Tongue (tissue), 3 donors: ENCODE measurements at places on chromosomes 16 and 17. TPM values are rescaled to one million over a fixed set of nuclear protein-coding genes. Genes with fewer than 3 reads are reported as not detected.

- no peak for DNase-seq
Measured at GRCh38 chr17:47717979-47718621, 14.9 kb upstream of the TBX21 start.

DNA sequence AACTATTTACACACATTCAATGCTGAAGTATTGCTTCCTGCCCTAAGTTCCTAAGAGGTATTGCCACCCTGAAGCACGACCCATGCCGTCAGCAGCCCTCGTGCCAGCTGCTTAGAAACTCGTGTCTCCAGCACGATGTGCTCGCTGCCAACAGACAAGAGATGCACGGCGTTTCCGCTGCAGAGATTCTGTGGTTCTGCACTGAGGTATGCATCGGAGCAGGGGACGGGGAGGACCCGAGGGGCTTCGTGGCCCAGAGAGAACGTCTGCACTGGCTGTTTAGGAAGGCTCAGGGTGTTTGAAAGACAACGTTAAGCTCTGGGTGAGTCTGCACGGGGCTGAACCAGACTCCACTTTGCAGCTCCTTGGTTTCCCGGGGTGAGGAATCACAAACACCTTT is 82.7 kb upstream of the CREBBP start:
- DNase-seq, result peak; percentile 66

- peak; percentile 40 for DNase-seq
Measured at GRCh38 chr16:67719778-67720144, 645 bp upstream of the GFOD2 start.

KRT33A gene
- not detected for total RNA-seq

CASKIN1 gene
- total RNA-seq, result 1.0 TPM

TPSD1 gene
- 0.51 TPM for total RNA-seq

ST6GALNAC1 gene
- 1.7 TPM for total RNA-seq

OR3A3 gene
- not detected for total RNA-seq

CIBAR2 gene
- total RNA-seq, result not detected
